ENCODE measurements at places on chromosomes 4 and X.
A peak's percentile ranks its signal among the peaks of the same experiment; 100 is the strongest.

DNA sequence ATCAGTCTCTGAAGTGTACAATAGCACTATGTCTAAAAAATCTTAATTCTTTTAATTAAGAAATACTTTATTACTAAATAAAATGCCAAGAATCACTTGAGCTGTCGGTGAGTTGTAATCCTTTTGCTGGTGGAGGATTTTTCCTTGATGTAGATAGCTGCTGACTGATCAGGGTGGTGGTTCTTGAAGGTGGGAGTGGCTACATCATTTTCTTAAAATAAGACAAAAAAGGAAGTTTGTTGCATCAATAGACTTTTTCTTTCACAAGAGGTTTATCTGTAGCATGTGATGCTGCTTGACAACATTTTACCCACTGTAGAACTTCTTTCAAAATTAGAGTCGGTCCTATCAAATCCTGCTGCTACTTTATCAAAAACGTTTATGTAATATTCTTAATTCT lies 68.8 kb upstream of the ZC4H2 start:
- no peak for DNase-seq

DNA sequence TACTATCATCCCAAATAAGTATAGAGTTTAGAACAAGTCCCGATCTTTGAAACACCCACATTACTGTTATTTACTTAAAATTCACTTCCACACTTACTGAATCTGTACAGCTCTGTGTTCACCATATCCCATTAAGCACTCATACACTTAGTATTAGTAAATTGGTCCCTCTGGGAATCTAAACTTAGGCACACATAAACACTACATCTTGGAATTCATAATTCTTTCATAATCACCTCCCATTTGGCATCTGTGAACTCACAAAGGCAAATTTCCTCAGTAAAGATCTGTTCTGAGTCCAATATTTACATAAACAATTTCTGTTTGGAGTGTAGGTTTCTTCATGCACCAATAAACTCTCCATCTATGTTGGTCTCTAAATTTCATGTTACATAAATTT lies 52.6 kb upstream of the PPARGC1A start:
- no peak for DNase-seq

- no peak for DNase-seq
Observed at GRCh38 chr4:157204634-157205244, 15.8 kb upstream of the GRIA2 start.

DNA sequence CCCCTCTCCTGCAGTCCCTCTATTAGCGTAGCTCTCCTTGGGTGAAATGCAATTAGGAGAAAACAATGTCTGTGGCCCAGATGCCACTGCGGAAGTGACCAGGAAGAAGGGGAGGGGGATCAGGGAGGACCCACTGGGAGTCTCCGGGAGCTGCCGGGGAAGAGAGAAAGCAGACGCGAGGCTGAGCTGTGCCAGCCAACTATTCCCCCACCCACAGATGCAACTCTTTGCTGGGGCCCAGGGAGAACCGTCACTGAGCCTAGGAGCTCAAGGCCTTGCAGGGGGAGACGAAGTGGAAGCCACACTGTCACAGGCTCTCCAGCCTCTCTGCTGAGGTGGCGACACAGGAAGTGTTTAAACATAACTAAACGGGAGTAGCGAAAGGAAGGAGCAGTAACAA lies 149.2 kb downstream of the BCOR start:
- no peak for DNase-seq

DNA sequence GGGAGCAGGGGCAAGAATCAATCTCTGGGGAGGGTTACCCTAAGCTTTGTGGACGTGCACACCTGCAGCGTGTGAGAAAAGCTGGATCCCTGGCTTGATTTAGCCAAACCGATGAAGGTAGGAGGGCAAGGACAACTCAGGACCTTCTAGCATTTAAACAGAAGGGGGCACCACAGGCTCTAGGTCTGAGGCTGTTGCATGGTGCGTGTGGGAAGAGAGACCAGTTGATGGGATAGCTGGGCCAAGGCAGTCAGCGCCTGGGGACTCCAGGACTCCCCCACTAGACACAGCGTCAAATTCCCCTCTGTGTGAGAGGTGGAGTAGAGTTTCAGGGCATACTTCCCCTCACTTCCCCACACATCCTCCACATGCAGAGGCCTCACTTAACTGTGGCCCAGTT lies 4.3 kb downstream of the GABRQ start:
- peak; percentile 30 for DNase-seq

DNA sequence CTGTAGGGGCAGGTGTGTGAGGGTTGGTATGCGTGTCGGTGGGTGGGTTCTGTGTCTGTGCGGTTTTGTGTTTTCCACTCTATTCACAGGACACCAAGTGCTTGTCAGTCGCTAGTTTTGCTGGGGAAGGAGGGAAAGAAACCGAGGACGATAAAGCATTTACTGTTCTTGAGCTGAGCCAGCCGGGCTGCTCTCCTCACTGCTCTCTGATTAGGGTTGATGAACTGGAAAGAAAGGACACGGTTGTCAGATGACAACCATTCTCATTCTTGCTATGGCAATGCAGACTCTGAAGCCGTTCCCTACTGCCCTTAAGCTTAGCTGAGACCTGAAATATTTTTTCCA lies 832 bp downstream of the EGFL6 start:
- no peak for DNase-seq

DNA sequence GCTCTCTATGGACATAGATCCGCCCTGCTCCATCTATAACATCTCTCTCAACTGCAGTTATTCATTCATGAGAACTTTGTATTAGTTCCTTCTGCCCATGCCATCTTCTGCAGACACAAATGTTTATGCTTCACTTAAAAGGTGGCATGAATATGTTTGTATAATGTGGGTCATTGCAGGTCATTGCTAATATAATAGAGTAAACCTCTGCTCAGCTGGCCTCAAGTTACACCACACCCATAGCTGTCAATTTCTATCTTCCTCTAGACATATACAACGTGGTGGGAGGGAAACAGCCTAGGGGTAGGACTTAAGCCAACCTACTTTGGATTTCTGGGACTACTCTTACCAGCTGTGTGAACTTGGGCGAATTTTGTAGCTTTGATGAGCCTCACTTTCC lies 129.8 kb downstream of the ATXN3L start:
- no peak for DNase-seq

GRCh38 chr4:31075969-31076368 lies 355.8 kb downstream of the PCDH7 start:
- no peak for DNase-seq

DNA sequence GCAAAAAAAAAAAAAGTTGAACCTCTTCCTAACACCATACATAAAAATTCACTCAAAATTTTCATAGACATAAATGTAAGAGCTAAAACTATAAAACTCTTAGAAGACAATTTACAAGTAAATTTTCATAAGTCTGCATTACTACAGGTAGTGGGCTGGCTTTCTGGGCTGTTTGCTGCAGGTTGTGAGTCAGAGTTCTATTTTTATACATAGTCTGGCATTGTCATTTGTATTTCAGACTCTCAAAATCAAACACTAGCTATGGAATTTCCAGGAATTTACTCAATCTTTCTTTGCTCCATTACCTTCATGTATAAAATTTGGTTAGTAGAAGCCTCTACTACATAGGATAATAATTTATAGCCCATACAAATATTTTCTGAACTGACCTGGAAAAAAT lies 227.2 kb downstream of the COX18 start:
- DNase-seq, result no peak

- no peak for DNase-seq
Observed at GRCh38 chr4:105651884-105652283, 56.6 kb downstream of the INTS12 start.

DNA sequence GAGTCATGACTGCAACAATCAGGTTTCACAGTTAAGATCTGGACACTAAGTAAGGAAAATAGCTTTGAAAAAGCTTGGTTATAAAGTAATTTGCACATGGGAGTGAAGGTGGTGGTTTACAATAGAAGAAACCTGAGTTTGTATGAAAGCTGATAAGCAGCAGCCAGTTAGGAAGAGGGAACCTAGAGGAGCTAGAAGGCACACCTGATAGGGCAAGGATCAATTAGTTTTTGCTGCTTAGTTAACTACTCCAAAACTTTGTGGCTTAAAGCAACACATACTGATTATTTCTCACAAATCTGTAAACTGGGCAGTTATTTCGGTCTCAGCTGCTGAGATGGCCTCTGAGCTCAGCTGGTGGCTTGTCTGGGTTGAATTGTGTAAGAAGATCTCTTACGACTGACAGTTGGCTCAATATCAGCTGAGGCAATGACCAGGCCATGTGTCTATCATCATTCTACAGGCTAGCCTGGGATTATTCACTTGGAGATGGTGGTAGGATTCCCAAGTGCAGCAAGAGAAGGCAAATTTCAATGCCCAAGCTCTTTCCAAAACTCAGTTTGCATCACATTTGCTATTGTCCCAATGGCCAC lies 255.0 kb upstream of the PITX2 start:
- DNase-seq, result no peak

DNA sequence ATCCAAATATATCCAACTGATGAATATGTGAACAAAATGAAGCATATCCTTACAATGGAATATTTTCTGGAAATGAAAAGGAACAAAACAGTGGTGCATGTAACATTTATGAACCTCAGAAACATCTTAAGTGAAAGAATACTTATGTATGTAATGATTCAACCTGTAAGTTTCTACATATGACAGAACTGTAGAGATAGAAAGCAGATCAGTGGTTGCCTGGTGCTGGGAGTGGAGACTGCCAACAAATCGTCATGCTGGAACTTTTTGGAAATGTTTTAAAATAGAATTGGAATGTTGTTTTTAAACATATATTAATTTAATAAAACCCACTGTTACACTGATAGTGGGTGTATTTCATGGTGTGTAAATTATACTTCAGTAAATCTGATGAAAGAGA lies 667.5 kb downstream of the RAPGEF2 start:
- DNase-seq, result no peak

DNA sequence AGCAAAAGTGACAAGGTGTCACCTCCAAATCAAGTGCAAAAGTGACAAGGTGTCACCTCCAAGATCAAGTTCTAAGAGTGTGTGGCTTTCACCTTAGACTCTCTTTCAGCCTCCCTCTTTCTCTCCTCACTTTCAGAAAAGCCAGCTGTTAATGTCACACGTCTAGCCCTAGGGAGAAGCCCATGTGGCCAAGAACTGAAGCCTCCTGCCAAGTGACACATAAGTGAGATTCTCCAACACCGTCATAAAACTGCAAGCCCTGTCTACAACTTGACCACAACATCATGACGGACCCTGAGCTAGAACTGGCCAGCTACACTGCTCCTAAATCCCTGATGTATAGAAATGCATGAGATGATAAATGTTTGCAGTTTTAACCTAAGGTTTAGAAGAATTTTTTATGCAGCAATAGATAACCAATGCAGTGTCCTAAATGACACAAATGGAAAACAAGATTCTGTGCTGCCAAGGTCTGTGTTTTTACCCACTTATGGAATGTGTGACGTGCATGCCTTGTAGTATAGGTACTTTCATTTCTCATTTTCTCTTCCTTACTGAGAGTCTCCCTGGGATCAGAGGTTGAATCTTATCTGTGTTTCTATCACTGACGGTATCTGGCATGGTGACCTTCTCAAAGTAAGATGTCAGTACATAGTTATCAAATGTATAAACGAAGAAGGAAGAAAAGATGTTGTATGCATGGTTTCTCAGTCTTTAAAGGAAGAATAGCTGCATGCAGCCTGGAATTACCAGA lies 25.0 kb downstream of the NLGN4X start:
- no peak for DNase-seq

- no peak for DNase-seq
Observed at GRCh38 chr4:98516042-98516440, 142.4 kb downstream of the TSPAN5 start.
